ENCODE measurements at places on chromosomes 3 and 15.
A peak's percentile ranks its signal among the peaks of the same experiment; 100 is the strongest.

DNA sequence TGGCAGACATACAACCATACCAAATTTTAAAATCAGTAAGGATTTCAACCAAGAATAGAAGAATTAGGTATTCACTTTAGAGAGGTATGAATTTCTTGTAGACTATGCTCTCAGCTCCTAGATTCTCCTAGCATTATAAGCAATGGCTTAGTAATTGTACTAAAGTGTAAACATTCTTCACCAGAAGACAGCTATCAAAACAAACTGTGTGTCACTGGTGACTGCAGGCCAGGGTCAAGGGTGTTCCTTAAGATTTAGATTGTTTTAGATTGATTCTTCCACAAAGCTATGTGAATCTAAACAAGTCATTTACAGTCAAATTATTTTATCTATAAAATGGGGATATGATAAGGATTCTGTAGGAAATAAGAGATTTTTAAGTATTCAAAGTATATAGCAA lies 23.1 kb upstream of the GP5 start:
- DNase-seq: no peak

GRCh38 chr3:164806188-164806587 lies 272.1 kb downstream of the SI start:
- no peak for DNase-seq

DNA sequence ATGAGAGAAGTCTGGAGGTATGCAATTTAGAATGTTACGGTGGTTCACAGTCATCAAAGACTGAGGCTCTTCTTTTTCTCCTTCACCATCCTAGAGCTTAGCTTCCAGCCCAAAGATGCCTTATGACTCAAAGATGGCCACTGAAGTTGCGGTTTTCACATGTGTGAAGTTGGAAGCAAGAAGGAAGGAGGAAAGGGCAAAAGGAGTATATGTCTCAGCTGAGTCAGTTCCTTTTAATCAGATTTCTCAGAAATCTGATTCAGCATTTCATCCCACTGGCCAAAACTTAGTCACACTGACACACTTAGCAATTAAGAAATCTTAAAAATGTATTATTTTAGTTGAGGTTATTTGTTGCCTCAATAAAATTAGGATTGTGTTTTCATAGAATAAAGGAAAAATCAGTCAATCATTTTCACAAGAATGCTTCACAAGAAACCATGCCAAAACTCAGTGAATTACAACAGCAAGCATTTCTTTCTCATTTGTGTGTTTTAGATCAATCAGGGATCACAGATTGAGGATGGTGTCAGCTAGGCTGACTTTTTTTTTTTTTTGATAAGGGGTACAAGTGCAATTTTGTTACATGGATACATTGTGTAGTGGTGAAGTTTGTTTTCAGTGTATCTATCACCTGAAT lies 211.1 kb upstream of the GADL1 start:
- DNase-seq: no peak

DNA sequence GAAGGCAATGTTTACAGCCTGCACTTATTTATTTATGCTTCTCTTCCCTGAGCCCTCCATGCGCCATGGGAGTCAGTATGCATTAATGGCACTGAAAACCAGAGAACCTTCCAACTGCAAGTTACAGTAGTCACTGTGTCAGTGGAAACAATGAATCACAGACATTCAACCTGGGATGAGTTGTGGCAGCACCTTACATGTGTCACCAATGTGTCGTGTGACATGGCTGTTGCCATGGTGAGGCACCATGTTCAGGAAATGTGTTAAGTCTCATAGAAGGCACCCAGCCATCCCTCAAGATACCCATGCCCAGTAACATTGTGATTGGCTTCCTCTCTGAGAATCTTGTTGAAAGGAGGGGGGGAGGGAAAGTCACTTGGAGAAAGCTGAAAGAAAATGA lies 105.0 kb downstream of the FOXP1 start:
- DNase-seq: peak; percentile 69

- DNase-seq: no peak
Observed at GRCh38 chr15:52324109-52324508, 28.5 kb upstream of the MYO5C start.

GRCh38 chr3:44476181-44476611 lies 1.3 kb downstream of the ZNF445 start:
- DNase-seq: no peak

DNA sequence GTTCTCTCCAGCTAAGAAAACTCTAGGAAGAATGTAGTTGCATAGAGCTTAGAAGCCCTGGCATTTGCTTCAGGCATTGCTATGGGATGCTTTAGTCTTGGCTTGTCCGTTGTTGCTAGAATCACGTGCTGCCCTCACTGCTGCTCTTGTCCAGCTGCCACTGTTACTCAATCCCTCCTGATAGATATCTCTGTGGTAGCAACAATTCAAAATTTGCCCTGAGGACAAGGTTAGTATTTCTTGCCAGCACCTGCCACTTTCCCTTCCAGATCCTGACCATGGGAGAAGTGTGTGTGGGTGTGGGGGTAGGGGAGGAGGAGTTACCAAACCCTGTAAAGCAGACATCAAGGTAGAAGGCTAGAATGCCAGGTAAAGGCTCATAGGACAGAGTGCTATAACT lies 113.8 kb downstream of the PPM1L start:
- no peak for DNase-seq

DNA sequence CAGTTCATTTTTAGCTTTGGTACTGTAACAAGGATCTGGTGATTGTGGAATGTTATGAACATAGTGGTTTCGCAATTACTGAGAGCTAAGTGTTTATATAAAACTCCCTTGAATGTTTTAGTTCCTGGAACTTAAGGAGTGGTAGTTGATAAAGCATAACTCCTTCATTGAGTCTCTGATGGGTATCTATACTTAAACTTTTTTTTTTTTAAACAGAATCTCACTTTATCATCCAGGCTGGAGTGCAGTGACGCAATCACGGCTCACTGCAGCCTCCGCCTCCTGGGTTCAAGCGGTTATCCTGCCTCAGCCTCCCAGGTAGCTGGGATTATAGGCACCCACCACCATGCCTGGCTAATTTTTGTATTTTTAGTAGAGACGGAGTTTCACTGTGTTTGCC lies 11.3 kb downstream of the PRKCI start:
- DNase-seq: no peak

DNA sequence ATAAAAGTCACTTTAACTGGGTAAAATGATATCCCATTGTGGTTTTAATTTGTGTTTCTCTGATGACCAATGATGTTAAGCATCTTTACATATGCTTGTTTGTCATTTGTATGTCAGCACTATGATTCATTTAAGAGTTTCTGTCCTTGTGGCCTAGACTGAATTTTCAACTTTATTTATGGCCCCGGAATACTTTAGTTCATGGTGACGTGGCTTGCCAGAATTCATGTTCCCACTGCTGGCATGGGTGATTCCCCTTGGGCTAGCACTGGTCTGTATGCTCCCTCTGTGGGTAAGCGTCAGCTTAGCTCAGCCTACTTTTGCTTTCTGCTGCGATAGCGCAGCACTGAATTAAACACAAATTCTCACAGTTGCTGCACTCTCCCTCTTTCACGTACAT lies 436.3 kb upstream of the SGO1 start:
- DNase-seq: no peak

DNA sequence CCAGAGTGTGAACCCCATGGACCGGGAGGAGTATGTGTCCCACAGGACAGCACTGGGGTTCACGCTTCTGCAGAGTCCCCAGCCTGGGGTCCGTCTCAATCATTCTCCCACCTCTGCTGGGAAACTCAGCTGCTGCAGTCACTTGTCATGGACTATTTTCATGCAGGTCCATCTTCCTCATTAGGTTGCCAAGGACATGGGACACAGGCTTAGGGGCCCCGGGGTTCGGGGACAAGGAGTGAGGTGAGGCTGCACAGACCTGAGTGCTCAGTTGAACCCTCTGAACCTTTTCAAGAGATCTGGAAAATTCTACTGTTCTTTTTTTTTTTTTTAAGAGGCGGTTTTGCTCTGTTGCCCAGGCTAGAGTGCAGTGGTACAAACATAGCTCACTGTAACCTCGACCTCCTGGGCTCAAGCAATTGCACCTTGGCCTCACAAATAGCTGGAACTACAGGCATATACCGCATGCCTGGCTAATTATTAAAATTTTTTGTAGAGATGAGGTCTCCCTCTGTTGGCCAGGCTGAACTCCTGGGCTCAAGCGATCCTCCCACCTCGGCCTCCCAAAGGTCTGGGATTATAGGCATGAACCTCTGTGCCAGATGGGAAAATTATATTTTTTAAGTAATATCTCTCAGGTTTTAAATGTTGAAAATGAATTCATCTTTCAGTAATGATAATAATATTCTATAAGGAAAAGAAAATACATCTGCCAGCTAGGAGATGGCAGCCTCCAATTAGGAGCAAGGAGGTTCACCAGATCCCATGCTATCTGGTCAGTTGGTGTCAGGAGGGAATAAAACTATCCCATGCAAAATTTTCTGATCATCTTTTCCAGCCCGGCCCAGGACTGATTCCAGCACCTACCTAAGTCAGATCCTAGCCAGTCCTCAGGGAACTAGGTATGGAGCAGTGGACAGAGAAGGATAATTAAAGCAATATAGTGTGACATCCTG lies 45.2 kb downstream of the RPN1 start:
- no peak for DNase-seq

DNA sequence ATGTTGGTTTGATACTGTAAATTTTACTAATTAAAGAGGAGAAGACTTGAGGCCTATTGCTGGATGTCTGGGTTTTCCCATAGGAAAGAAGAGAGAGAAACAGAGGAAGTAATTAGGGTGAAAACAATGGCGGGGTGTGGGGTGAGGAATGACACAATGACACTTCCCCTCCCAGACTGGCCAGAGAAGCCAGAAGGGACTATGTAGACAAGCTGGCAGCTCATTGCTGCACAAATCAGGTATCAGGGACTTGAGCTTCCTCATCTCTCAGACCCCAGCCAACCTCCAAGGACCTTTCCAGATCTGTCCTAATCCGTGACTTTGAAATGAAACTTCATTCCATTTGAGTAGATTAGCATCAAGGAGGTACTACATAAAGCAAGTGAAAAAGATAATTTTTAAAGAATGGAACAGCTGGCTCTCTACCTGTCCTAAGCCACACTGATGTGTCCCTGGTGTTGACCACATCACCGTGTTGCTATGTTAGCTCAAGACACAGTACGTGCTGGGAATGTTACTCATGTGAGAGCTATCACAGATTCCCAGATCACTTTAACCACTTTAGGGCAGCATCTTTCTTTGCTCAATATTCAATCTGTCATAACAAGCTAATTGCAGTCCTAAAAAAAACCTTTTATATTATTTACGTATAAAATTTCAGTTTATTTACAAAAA lies 22.2 kb downstream of the TMEM212 start:
- no peak for DNase-seq

DNA sequence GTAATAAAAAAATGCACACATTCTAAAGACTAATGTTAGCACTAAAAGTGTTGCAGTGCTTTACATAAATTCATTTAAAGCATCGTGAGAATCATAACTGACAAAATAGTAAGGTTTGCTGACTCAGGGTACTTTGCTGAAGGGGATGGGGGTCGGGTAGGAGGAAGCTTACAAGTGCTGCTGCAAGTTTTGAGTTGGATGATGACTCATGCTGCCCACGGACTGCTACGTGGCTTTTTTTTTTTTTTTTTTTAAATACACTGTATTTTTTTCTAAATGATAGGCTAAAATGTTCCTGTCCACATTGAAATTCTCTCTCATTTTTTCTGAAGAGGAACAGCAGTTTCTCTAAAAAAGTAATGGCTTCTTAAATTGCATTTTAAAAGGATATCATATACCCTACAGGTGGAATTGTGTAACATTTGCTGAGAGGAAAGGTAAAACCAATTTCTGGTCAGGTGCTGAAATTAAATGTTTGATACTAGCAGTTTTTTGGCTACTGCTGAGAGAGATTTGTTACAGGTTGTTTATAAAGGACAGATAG lies 2.2 kb downstream of the MAPK6 start:
- peak; percentile 68 for DNase-seq

- DNase-seq: no peak
Observed at GRCh38 chr15:45812200-45812599, 177.4 kb downstream of the SQOR start.

- DNase-seq: peak; percentile 38
Observed at GRCh38 chr15:88635318-88635717, 3.5 kb upstream of the ISG20 start.

GRCh38 chr3:57927166-57927565 lies 81.1 kb upstream of the FLNB start:
- no peak for DNase-seq

DNA sequence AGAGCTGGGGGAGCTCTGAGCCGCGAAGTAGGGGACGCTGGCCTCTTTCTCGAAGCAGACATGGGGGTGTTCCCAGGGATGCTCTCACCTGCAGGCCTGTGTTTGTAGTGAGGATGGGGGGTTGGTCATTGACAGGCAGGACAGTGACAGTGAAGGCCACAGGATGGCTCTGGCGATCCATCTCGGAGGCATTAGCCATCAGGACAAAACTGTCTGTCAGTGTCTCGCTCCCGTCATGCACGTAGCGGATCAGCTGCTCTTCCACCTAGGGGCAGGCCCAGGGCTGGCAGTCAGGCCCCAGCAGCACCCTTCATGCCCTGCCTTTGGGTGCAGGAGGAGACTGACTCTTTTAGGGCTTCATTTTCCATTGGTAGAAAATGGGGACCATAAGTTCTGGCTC lies 28.0 kb downstream of the CSPG4 start:
- no peak for DNase-seq

DNA sequence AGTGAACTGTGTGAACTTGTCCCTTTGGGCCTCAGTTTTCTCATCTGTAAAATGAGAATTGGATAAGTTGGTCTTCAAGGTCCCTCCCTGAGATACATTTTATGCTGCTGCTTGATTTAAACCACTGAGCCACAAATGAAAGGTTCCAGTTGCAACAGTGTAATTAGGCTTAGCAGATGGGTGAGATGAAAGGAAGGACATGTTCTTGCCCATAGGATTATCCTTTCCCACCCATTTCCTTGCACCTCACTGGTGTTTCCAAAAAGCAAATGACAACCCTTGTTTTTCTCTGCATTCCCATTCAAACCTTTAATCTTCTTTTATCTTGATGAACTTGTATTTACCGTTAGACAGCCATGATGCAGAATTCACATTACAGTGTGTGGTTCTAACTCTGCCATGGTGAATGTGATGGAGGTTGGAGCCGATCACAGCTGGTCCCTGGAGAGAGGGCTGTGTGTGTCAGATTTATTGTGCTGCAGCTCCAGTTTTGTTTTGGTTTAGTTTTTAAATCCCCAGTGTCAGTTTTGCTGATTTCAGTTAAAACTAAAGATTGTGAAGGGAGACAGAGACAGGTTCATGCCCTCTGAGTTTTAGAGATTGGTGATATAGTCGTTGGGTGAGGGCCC lies 44.0 kb downstream of the MAP2K1 start:
- no peak for DNase-seq

DNA sequence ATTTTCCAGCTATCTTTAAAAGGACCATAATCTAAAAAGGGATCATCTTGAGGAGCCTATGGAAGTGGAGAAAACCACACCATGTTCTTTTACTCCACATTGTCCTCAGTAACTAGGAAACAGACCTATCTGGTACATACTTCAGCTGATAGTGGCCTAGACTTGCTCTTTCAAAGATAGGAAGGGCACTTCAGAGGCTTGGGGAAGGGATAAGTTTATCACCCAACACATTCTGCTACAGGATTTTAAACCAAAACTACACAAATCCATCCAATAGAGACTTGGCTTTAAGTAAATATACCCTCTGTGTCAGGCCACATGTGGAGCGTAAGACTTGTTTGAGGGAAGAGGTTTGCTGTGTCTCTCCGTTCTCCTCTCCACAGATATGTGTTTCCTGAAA lies 35.4 kb downstream of the CP start:
- DNase-seq: no peak
